ENCODE measurements at places on chromosomes 7 and 10. TPM values are rescaled to one million over a fixed set of nuclear protein-coding genes. Genes with fewer than 3 reads are reported as not detected.

- H3K27me3 ChIP-seq: no peaks in the 10 kb centered on the region
- H3K4me3 ChIP-seq: no peak overlapping the region
- no peaks in the 10 kb centered on the region for H3K36me3 ChIP-seq
- H3K27ac ChIP-seq: no peak overlapping the region
- H3K4me1 ChIP-seq: no peaks in the 10 kb centered on the region
Measured at GRCh38 chr10:128364631-128365030, 238.4 kb upstream of the MKI67 start.

DNA sequence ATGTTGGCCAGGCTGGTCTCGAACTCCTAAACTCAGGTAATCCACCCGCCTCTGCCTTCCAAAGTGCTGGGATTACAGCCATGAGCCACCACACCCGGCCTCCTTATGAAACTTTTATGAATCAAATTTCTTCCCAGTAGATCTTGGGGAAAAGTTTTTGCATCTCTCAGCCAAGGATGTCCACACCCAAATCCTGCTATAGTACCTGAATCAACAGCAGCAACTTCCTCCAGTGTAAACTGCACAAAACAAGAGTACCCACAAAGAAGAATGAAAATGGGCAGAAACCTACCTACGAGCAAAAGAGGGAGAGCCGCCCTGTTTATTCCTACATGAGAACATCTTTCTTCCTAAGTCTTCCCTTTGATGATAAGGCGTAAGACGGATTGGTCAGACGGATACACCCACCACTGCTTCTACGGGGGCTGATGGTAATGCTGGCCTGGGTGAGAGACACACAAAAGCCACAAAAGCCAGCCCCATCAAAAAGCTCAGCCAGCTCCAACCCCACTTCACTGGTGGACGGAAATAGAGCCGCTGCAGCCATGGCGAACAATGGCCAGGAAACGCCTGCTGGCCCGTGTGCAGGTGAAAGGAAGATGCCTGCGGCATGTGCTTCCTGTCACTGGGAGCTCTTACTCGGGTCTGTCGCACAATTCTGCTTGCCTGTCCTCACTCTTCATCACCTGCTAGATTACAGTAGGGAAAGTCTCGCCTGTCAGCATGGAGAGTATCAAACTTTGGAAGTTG is 10.4 kb downstream of the JCAD start:
- no peak for DNase-seq
- H3K4me3 ChIP-seq: no peak overlapping the region
- H3K27me3 ChIP-seq: no peaks in the 10 kb centered on the region
- no peaks in the 10 kb centered on the region for H3K36me3 ChIP-seq
- H3K27ac ChIP-seq: no peak overlapping the region

DNA sequence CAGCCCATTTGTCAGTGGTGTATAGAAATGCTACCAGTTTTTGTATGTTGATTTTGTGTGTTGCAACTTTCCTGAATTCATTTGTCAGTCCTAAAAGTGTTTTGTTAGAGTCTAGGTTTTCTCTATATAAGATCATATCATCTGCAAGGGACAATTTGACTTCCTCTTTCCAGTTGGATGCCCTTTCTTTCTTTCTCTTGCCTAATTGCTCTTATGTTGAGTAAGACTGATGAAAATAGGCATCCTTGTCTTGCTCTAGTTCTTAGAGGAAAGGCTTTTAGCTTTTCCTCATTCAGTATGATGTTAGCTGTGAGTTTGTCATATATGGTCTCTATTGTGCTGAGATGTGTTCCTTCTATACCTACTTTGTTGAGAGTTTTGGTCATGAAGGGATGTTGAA is 161.7 kb upstream of the TPK1 start:
- no peaks in the 10 kb centered on the region for H3K4me1 ChIP-seq
- H3K27me3 ChIP-seq: no peaks in the 10 kb centered on the region
- H3K27ac ChIP-seq: no peak overlapping the region
- no peak overlapping the region for H3K4me3 ChIP-seq

DNA sequence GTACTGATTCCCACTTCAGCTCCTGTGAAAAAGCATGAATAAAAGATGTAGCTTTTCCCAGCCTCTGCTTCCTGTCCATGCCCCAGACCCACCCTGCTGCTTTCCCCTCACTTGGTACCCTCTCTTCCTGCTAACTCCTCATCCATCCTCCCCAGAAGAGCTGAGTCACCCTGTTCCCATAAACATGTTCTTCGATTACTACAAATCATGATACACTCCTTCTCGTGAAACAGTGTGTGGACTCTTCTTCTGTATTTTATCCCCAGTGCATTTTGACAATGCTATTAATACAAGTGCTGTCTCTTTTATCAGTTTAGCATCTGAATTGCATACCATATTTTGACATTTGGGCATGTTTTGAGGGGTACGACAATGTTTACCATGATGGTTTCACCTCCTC is 45.8 kb upstream of the SORBS1 start:
- DNase-seq: no peak
- H3K4me3 ChIP-seq: no peak overlapping the region
- peak overlapping the region; percentile 20 for H3K27ac ChIP-seq
- no peaks in the 10 kb centered on the region for H3K4me1 ChIP-seq
- H3K36me3 ChIP-seq: peaks cover 14% of the 10 kb centered on the region

DNA sequence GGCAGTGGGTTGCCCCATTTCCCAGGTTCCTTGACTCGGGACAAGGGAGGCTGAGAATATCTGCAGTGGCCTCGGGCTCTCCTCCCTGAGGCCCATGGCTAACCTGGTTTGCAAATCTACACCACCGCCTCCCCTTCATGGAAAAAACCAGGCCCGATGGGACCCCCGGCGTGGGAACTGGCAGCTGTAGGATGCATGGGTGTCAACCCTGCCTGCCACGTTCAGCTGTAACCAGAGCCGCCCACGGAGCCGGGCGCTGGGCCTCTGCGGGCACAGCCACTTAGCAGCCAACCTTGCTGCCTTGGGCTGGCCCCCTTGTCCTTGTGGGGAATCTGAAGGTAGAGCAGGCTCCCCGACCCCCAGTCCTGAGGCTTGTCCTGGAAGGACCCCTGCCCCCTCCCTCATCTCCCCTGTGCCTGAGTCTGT is 1.6 kb downstream of the PWWP2B start:
- H3K4me3 ChIP-seq: no peak overlapping the region
- H3K27ac ChIP-seq: peak overlapping the region; percentile 97
- H3K4me1 ChIP-seq: peaks cover 61% of the 10 kb centered on the region

DNA sequence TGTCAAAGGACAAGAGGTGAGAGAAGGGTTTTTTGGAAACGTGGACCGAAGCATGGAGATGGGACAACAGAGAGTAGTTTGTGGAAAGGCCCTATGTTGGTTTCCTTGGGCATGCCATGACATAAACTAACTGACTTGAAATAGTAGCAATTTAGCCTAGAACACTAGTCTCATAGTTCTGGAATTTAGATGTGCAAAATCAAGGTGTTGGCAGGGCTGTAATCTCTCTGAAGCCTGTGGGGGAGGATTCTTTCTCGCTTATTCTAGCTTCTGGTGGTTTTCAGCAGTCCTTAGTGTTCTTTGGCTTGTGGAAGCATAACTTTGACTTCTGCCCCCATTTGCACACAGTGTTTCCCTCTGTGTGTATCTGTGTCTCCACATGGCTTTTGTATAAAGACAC is 283.4 kb downstream of the GFRA1 start:
- H3K4me3 ChIP-seq: no peak overlapping the region
- no peak overlapping the region for H3K27ac ChIP-seq
- H3K27me3 ChIP-seq: no peaks in the 10 kb centered on the region
- no peak for DNase-seq
- no peaks in the 10 kb centered on the region for H3K36me3 ChIP-seq

DNA sequence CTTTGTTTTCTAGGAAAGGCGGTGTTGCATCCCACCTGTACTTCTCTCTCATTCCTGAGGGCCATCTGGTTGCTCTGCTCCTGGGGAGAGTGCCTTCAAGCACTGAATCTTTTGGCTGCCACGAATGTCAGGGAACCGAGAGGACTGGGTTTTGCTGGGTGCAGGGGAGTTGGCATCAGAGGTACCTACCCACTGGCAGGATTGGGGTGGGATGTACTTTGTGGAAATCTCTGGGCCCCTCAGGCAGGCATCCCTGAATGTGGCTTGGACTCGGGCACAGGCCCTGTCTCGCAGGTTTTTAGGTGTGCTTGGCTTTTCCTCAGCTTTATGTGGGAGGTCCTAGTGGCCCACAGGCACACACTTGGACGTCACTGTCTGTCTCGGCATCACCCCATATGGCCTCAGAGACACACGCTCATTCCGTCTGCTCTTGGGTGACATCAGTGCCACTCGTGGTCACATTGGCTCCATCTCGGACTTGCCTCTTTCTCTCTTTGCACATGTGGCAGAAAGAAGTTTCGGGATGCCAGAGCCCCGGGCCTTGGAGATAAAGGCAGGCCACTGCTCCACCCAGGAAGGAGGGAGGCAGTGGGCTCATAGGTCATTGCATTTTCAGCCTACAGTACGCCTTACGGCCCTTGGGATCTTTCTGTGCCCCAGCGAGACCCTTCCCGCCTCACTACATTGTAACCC is 325.6 kb downstream of the ZNF716 start:
- no peaks in the 10 kb centered on the region for H3K27me3 ChIP-seq
- no peaks in the 10 kb centered on the region for H3K36me3 ChIP-seq
- DNase-seq: no peak

DNA sequence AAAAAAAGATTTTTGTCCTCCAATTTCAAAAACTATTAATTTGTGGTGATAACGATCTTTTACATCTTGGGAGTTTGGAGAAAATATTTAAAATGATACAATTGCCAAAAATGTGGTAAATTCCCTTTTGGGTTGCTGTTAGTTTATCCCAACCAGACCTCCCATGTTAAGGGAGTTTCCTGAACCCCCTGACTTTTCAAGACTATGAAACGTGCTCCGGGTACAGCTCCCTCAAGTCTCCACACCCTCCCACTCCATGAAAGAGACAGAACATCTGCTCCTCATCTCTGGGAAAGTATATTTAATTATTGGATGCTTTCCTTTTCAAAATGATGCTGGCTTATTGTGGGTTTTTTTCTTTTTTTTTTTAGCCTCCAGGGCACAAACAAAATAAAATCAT is 534.6 kb upstream of the NRP1 start:
- no peak overlapping the region for H3K27ac ChIP-seq
- no peak for DNase-seq
- H3K27me3 ChIP-seq: no peaks in the 10 kb centered on the region
- H3K4me1 ChIP-seq: no peaks in the 10 kb centered on the region

DNA sequence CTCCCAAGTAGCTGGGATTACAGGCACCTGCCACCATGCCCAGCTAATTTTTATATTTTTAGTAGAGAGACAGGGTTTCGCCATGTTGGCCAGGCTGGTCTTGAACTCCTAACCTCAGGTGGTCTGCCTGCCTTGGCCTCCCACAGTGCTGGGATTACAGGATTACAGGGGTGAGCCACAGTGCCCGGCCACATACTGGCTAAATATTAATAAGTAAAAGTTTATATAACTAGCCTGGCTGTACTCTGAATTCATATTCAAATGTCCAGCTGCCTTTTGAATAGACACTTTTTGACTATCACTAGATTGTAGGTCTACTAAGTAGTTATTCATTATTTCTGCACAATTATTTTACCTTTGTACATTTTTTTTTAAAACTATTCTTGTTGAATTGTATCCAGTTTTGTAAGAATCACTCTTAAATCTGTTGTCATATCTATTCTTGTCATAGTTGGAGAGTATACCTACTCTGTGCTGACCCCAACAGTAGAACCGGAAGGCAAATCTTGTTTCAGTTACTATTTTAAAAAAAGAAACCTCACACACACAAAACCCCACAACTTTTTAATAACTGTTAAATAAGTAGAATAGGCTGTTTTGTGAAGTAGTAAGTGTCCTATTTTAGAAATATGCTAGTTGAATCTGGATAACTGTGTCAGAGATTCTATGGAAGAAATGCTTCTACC is 29.6 kb downstream of the MINPP1 start:
- H3K27me3 ChIP-seq: no peaks in the 10 kb centered on the region
- DNase-seq: no peak
- no peaks in the 10 kb centered on the region for H3K36me3 ChIP-seq
- H3K4me3 ChIP-seq: no peak overlapping the region

GRCh38 chr10:5165738-5166137 is 19.2 kb downstream of the AKR1C8 start:
- no peak for DNase-seq
- no peaks in the 10 kb centered on the region for H3K36me3 ChIP-seq
- H3K4me1 ChIP-seq: no peaks in the 10 kb centered on the region
- H3K27ac ChIP-seq: no peak overlapping the region
- no peaks in the 10 kb centered on the region for H3K27me3 ChIP-seq
- no peak overlapping the region for H3K4me3 ChIP-seq

- DNase-seq: no peak
- H3K4me1 ChIP-seq: no peaks in the 10 kb centered on the region
- no peaks in the 10 kb centered on the region for H3K27me3 ChIP-seq
Measured at GRCh38 chr10:100006243-100006886, 3.4 kb downstream of the DNMBP start.

- no peaks in the 10 kb centered on the region for H3K27me3 ChIP-seq
- no peaks in the 10 kb centered on the region for H3K4me1 ChIP-seq
- no peak for DNase-seq
- no peak overlapping the region for H3K27ac ChIP-seq
Measured at GRCh38 chr10:133405844-133406527, 12.0 kb downstream of the MTG1 start.

DNA sequence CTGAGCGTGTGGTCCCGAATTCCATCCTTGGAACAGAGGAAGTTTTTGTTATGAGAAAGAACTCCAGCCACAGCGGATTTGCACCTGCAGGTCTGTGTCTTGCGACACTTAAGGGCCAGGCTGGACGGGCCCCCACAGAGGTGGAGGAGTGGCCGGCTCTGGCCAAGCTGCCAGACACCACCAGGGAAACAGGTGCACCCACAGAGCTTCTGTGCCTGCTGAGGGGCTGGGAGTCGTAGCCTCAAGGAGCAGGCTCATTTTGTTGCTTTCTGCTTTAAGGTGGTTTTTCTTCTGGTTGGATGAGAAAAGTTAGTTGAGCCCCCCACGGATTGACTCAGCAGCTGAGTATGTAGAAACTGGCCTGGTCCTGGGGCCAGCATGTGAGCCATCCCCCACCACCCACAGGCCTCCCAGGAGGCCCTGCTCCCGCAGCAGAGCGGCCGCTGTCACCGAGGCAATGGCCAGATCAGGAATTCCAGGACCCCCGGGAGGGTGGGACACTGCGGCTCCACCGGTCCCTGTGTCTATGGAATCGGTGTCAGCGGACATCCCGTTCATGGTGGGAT is 41.9 kb downstream of the NKX6-2 start:
- no peak overlapping the region for H3K4me3 ChIP-seq
- no peaks in the 10 kb centered on the region for H3K27me3 ChIP-seq
- H3K27ac ChIP-seq: no peak overlapping the region

- no peak within 1 kb of the TSS for H3K27ac ChIP-seq
- no peaks in the 10 kb centered on the region for H3K27me3 ChIP-seq
- H3K4me1 ChIP-seq: no peaks in the 10 kb centered on the region
- no peak for DNase-seq
Measured at GRCh38 chr10:17951868-17952371, at the start of gene SLC39A12. Gene SLC39A12 (plus strand): TSS chr10:17951918. CDS start chr10:17953277, 1,359 bp downstream.

The CHST15 gene
- total RNA-seq: 45.6 TPM

The RTKN2 gene
- total RNA-seq: not detected

The GIMAP6 gene
- total RNA-seq: 14.4 TPM

The TFR2 gene
- not detected for total RNA-seq

The TRIM74 gene
- 1.4 TPM for total RNA-seq

The NEBL gene
- 34.5 TPM for total RNA-seq

The YKT6 gene
- 42.8 TPM for total RNA-seq

The ETV1 gene
- 8.4 TPM for total RNA-seq

The EMX2 gene
- 1.5 TPM for total RNA-seq

Measured in tibial nerve (tissue), 4 donors.